ENCODE measurements at places on chromosomes 3 and 15.
A peak's percentile ranks its signal among the peaks of the same experiment; 100 is the strongest.

DNA sequence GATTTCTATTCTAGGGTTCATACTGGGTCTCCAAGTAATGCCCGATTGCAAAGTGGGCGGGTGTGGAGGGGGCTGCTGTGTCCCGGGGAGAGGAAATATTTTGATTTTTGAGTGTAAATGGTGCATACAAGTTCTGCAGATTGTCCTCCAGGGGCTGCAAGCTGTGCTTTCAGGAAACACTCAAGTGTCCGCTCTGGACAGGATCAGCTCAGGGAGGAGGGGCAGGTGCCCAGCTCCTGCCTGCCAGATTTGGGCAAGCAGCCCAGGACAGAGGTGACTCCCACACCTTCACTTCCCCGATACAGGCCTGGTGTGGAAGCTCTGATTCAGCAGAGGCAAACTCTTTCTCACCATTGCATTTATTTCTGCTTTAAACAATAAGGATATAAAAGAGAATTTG lies 142.7 kb downstream of the ALDH1A2 start:
- peak; percentile 71 for DNase-seq

- DNase-seq, result no peak
These were observed 25.0 kb downstream of the SEMA6D start for GRCh38 chr15:47742334-47742733.

- DNase-seq, result no peak
These were observed 74.8 kb upstream of the P2RY1 start for GRCh38 chr3:152760024-152760563.

GRCh38 chr3:31562525-31562924 lies 29.8 kb downstream of the STT3B start:
- no peak for DNase-seq

DNA sequence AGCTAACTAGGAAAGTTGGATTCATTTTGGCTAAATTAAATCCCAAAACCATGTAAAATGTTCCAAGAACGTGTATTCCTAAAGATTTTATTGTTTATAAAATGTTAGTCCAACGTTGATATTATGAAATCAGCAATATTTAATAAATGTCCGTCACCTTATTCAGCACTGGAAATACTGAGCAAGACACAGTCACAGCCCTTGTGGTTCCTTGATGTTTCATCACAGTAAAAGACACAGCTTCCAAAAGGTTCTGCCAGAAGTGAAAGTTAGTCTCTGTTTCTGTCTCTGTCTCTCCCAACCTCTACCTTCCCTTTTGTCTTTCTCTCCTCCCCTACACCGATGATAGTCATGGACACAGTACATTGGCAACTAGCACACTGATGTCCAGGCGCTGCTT lies 82.2 kb upstream of the BOC start:
- peak; percentile 44 for DNase-seq

DNA sequence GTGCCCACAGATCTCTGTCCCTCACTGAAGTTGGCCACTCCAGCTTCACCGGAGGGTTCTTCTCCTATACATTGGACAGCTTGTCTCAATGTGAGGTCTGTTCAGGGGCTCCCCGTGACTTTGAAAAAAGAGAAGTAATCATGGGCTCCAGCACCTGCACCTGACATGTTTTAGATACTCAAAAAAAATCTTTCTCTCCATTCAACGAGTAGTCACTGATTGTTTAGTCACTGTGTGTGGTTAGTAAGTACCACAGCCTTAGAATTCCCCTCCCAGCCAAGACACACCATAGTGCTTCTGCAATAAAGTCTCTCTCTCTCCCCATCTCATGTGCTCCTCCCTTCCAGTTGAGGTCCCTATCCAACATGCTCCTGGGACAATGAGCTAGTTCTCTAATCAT lies 18.6 kb downstream of the CCR9 start:
- DNase-seq, result no peak

- DNase-seq, result no peak
These were observed 45.9 kb downstream of the CMSS1 start for GRCh38 chr3:99863588-99863987.

DNA sequence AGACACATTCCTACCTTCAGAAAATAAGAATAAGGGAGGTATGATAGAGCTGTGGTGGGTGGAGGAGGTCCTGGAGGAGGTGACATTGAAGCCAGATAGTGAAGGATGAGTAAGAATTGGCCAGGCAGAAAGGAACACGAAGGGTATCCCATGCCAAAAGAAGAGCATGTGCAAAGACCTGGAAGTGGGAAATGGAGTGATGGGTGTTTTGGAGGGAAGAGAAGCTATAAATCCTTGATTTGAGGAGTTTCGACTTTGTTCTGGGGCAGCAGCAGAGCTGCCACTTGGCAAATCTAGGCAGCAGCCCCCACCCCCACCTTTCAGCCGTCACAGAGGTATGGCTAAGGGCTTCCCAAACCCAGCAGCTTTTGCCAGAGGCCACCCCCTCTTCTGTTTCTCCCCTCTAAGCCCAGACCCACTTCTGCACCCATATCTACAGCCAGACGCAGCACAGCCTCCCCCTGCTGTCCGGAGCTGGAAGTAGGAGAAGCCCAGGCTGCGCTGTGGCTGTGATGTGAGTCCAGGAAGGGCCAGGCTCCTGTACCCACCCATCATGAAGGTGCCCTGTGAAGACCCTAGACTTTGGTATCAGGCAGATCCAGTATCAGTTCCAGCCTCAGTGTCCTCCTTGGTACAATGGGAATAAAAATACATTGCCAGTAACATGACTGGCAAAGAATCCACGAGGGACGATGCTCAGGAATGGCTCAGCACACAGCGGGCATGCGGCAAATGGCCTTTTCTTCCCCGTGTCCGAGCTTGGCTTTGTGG lies 188.7 kb upstream of the LINGO1 start:
- peak; percentile 74 for DNase-seq

GRCh38 chr3:187267306-187267705 lies 24.2 kb downstream of the MASP1 start:
- no peak for DNase-seq
